Glutamatergic neuron (in vitro differentiated cells): ENCODE measurements at places on chromosomes 3 and 15. TPM values are rescaled to one million over a fixed set of nuclear protein-coding genes. Genes with fewer than 3 reads are reported as not detected.
A peak's percentile ranks its signal among the peaks of the same experiment; 100 is the strongest.

- no peak overlapping the region for H3K27ac ChIP-seq
- no peak for DNase-seq
- H3K4me3 ChIP-seq = no peak overlapping the region
- no peaks in the 10 kb centered on the region for H3K4me1 ChIP-seq
- H3K27me3 ChIP-seq = peaks cover 4% of the 10 kb centered on the region
Observed at GRCh38 chr15:91508633-91509032, 344.9 kb upstream of the SLCO3A1 start.

DNA sequence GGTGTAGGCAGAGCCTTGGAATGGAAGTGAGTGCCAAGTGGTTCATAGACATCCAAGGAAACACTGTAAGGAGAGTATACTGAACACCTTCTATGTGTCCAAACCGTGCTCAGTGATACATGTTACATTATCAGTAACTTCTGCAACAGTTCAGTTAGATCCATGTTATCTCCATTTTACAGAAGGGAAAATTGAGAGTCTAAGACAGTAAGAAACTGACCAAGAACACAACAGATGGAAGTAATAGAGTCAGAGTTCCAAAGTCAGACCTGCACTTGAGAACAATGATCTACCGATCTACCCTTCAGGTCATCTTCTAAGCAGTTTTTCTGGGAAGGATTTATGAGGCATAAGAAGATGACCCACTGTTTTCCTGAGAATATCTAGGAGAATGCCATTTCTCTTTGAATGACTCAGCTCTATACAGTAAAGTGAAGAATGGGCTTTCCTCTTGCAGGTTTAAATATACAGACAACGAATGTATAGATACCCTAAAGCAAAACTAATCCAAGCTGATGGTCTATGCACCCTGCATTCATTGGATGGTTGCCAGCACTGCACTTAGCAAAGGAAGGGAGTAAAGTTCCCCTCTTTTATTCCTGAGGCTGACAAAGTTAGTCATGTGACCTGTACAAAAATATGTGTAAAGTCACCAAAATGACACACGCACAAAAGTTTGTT is 604.1 kb upstream of the MDFIC2 start:
- H3K27ac ChIP-seq = no peak overlapping the region
- no peaks in the 10 kb centered on the region for H3K27me3 ChIP-seq
- H3K36me3 ChIP-seq = no peaks in the 10 kb centered on the region

DNA sequence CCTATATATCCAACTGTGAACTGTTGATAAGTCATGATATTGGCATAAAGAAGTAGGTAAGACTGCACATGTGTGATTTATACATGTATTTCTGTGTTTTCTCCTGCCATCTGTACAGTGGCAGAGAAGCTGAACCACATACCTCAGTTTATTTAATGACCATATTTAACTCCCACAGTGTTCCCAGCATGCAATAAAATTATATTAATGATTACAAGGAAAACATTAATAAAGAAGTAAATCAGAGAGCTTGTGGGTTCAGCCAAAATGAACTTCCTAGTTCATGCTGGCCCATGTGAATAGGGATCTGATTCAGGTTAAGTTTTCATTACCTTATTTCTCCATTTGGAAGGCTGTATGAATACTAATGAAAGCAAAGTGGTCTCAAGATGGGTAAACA is 439.2 kb downstream of the CNTN6 start:
- H3K27ac ChIP-seq = no peak overlapping the region
- no peaks in the 10 kb centered on the region for H3K4me1 ChIP-seq
- H3K4me3 ChIP-seq = no peak overlapping the region

Gene CLDN18
- not detected for total RNA-seq

Gene DAPK2
- total RNA-seq = 2.6 TPM

DNA sequence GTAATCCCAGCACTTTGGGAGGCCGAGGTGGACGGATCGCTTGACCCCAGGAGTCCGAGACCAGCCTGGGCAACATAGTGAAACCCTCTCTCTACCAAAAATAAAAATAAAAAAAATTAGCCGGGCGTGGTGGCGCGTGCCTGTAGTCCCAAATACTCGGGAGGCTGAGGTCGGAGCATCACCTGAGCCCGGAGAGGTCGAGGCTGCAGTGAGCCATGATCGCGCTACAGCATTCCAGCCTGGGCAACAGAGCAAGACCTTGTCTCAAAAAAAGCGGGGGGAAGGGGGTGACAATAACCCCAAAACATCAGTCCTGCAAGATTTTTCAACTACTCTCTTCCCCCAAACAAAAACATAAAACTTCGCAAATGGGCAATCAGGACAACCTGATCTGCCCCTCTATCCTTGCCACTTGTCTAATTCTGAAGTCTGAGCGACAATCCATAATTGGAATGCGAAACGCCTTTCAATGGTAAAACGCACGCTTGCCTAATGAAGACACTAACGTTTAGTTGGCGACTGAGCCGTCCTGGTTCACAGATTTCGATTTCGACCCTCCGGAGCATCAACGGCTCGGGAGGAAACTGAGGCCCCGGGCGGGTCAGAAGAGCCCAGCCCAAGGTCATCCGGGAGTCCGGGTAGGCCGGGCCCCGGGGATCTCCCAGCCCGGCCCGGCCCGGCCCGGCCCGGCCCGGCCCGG is 868 bp downstream of the BTBD1 start:
- peak overlapping the region; percentile 21 for H3K27ac ChIP-seq
- H3K4me3 ChIP-seq = peak overlapping the region; percentile 81
- no peak for DNase-seq
- peaks cover 5% of the 10 kb centered on the region for H3K4me1 ChIP-seq

GRCh38 chr3:153144779-153145178 is 17.2 kb upstream of the RAP2B start:
- no peaks in the 10 kb centered on the region for H3K36me3 ChIP-seq
- H3K27ac ChIP-seq = no peak overlapping the region
- H3K4me3 ChIP-seq = no peak overlapping the region

DNA sequence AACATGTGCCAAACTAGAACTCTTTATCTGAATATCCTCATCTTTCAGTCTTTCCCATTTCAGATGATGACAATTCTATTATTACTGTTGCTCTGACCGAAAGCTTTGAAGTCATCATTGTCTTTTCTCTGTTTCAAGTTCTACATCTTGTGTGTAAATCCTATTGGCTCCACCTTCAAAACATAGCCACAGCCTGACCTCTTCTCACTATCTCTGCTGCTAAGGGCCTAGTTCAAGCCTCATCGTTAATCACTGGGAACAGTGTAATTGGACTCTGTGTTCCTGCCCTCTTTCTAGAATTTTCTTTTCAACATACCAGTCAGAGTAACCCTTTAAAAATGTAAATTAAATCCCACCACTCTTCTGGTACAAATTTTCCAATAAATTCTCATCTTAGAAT is 105.1 kb downstream of the OXSM start:
- no peaks in the 10 kb centered on the region for H3K36me3 ChIP-seq
- no peak for DNase-seq
- H3K27me3 ChIP-seq = no peaks in the 10 kb centered on the region
- H3K4me1 ChIP-seq = no peaks in the 10 kb centered on the region
- no peak overlapping the region for H3K27ac ChIP-seq

- H3K27ac ChIP-seq = no peak overlapping the region
- peaks cover 9% of the 10 kb centered on the region for H3K4me1 ChIP-seq
- H3K36me3 ChIP-seq = no peaks in the 10 kb centered on the region
- DNase-seq = no peak
- H3K27me3 ChIP-seq = peaks cover 6% of the 10 kb centered on the region
- H3K4me3 ChIP-seq = no peak overlapping the region
Observed at GRCh38 chr3:60933824-60934223, 317.4 kb downstream of the FHIT start.
